ENCODE measurements at places on chromosomes 4 and X.

DNA sequence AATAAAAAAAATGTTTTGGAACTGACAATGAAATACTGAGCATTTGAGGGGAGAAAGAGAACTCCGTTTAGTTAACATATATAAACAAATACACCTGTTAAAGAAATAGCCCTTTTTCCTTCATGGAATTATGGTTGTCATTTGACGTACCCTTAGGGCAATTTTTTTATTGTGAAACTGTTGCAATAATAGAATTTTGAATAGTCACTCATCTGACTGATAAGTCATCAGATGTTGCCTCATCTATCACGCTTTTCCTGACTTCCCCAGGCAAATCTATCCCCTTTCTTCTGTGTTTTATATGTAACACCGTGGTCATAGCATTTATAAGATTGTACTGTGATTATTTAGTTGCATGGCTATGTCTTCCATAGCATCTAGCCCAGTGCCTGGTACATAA lies 69.0 kb upstream of the HDAC8 start:
- no peak overlapping the region for H3K27ac ChIP-seq
- no peaks in the 10 kb centered on the region for H3K27me3 ChIP-seq
- no peaks in the 10 kb centered on the region for H3K36me3 ChIP-seq
- no peak for DNase-seq
- no peaks in the 10 kb centered on the region for H3K4me1 ChIP-seq

DNA sequence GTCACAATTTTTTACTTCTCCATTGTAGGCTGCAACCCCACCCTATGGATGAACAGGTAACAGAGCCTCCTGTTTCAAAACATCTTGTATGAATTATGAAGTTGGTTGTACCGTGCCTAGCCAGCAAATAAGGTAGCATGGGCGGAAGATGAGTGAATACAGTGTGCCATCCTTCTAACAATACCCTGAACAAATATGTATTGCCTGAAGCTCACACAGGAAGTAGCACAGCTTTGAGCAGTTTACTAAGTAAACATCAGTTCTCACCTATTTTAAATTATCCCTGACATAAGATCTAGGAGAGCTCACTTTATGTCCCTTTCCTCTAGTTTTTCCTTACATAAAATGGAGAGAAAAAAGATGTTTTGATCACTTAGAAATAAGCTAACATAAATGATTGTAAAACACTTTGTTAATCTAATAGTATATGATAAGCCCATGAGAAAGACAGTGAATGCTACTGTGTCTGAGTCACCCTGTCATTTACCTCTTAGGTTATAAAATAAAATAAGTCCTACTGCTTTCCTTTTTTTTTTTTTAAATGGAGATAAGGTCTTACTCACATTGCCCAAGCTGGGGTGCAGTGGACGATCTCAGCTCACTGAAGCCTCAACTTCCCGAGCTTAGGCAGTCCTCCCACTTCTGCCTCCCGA lies 36.6 kb downstream of the GRSF1 start:
- no peak for DNase-seq
- H3K27ac ChIP-seq: no peak overlapping the region
- no peaks in the 10 kb centered on the region for H3K4me1 ChIP-seq
- no peaks in the 10 kb centered on the region for H3K27me3 ChIP-seq

DNA sequence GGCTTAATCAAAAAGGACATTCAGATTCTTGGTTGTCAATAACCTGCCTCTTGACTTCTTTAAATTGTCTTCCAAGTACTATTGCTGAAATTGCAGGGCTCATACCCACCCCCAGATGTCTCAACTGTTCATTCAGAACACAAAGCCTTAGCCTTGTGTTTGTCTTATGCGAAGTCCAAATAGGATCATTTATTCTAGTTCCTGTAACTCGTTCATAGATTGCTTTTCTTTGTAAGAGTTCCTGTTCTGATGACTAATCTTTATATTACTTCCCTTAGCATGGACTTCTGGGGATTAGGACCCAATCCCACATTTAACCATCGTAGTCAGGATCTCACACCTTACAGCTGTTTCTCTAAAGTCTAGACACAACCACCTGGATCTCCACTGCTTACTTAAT lies 226.0 kb downstream of the VEGFC start:
- DNase-seq: no peak
- no peak overlapping the region for H3K27ac ChIP-seq
- no peak overlapping the region for H3K4me3 ChIP-seq
- H3K27me3 ChIP-seq: no peaks in the 10 kb centered on the region
- H3K36me3 ChIP-seq: no peaks in the 10 kb centered on the region

DNA sequence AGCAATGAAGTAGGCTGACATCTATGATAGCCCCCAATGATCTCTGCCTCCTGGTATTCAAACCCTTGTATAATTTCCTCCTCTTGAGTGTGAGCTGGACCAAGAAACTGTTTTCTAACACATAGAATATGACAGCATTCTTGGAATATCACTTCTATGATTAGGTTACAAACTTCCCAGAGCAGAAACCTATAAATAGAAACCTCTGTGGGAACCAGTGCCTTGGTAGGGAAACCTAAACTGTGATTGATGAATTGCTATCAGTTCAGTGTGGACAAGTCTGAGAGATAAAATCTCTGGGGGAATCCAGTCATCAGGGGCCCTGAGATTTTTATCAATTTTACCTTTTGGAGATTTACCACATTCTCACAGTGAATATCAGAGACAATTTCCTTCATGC lies 756.5 kb upstream of the AGA start:
- no peaks in the 10 kb centered on the region for H3K27me3 ChIP-seq
- no peak overlapping the region for H3K27ac ChIP-seq
- DNase-seq: no peak
- H3K4me1 ChIP-seq: no peaks in the 10 kb centered on the region
- H3K36me3 ChIP-seq: no peaks in the 10 kb centered on the region
- no peak overlapping the region for H3K4me3 ChIP-seq

- no peak overlapping the region for H3K27ac ChIP-seq
- H3K4me3 ChIP-seq: no peak overlapping the region
- DNase-seq: no peak
- no peaks in the 10 kb centered on the region for H3K4me1 ChIP-seq
Measured at GRCh38 chr4:177546745-177547144, 104.5 kb upstream of the AGA start.

- no peaks in the 10 kb centered on the region for H3K27me3 ChIP-seq
- no peak overlapping the region for H3K27ac ChIP-seq
- H3K4me3 ChIP-seq: no peak overlapping the region
- DNase-seq: no peak
- no peaks in the 10 kb centered on the region for H3K4me1 ChIP-seq
- H3K36me3 ChIP-seq: no peaks in the 10 kb centered on the region
Measured at GRCh38 chr4:127015667-127016117, 617.1 kb upstream of the INTU start.

GRCh38 chrX:70504772-70505450 lies 60.3 kb downstream of the DLG3 start:
- H3K27me3 ChIP-seq: no peaks in the 10 kb centered on the region
- H3K4me1 ChIP-seq: no peaks in the 10 kb centered on the region
- no peak overlapping the region for H3K27ac ChIP-seq
- DNase-seq: no peak
- H3K36me3 ChIP-seq: no peaks in the 10 kb centered on the region

DNA sequence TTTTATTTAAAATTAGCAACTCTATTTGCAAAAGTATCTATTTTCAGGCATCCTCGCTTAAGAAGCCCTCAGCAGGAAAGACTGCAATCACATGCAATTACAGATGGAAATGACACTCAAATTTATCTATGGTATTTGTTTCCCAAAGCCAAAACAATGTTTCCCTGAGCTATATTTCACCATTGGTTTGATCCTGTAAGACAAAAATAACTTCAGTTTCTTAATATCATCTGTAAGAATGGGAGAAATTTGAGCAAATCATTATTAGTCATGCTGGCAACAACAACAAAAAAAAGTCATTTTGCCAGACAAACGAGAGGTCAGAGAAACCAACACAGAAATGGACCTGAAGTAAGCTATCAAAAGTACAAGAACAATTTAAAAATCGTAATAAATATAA lies 204.1 kb downstream of the NR3C2 start:
- DNase-seq: no peak

DNA sequence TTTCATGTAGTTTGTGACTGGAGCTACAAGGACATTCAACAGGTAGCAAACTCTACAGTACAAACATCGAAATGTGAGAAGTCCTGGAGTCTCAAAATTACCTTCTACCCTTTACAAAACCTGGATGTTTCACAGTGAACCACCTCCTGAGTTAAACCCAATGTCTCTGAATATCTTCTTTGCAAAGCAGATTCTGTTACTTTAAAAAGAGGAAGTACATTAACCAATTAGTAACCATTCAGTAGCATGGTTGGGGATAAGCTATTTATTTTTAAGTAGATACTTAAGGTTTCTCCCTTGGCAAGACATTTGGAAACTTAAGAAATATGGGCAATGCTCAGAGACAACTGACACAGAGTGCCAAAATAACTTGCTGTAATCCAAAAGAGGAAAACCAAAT lies 371.9 kb upstream of the NWD2 start:
- H3K4me1 ChIP-seq: no peaks in the 10 kb centered on the region
- no peaks in the 10 kb centered on the region for H3K27me3 ChIP-seq
- H3K36me3 ChIP-seq: no peaks in the 10 kb centered on the region
- no peak for DNase-seq
- no peak overlapping the region for H3K27ac ChIP-seq
- H3K4me3 ChIP-seq: no peak overlapping the region

DNA sequence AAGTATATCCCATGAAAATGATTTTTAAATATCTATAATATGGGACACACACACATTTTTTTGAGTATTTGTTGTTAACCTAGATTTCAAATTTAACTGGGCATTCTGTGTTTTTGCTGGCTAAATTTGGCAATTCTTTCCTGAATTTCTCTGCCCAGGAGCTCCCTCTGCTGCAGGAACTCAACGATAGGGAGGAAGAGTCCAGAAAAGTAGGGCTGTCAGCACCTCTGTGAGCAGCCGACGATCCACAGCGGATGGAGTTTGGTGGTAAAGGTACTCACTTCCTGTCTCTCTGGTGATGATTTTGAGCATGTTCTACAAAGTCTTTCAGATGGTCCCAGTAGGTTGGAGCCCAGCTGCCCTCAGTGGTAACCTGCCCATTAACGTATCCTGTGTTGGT lies 23.1 kb upstream of the TMEM184C start:
- DNase-seq: no peak
- no peaks in the 10 kb centered on the region for H3K36me3 ChIP-seq
- no peak overlapping the region for H3K27ac ChIP-seq
- H3K4me1 ChIP-seq: no peaks in the 10 kb centered on the region

- H3K4me1 ChIP-seq: peaks cover 5% of the 10 kb centered on the region
- no peak overlapping the region for H3K27ac ChIP-seq
- H3K4me3 ChIP-seq: no peak overlapping the region
- no peaks in the 10 kb centered on the region for H3K36me3 ChIP-seq
- DNase-seq: no peak
- no peaks in the 10 kb centered on the region for H3K27me3 ChIP-seq
Measured at GRCh38 chrX:31228909-31229308, 157.1 kb upstream of the FTHL17 start.

- H3K27ac ChIP-seq: no peak overlapping the region
- no peak for DNase-seq
- no peaks in the 10 kb centered on the region for H3K4me1 ChIP-seq
- no peak overlapping the region for H3K4me3 ChIP-seq
Measured at GRCh38 chr4:17400686-17401085, 111.2 kb downstream of the QDPR start.

GRCh38 chr4:147488556-147488955 lies 7.7 kb downstream of the EDNRA start:
- H3K4me1 ChIP-seq: peaks cover 5% of the 10 kb centered on the region
- no peaks in the 10 kb centered on the region for H3K27me3 ChIP-seq
- no peak for DNase-seq
- no peaks in the 10 kb centered on the region for H3K36me3 ChIP-seq
- no peak overlapping the region for H3K27ac ChIP-seq
- no peak overlapping the region for H3K4me3 ChIP-seq

DNA sequence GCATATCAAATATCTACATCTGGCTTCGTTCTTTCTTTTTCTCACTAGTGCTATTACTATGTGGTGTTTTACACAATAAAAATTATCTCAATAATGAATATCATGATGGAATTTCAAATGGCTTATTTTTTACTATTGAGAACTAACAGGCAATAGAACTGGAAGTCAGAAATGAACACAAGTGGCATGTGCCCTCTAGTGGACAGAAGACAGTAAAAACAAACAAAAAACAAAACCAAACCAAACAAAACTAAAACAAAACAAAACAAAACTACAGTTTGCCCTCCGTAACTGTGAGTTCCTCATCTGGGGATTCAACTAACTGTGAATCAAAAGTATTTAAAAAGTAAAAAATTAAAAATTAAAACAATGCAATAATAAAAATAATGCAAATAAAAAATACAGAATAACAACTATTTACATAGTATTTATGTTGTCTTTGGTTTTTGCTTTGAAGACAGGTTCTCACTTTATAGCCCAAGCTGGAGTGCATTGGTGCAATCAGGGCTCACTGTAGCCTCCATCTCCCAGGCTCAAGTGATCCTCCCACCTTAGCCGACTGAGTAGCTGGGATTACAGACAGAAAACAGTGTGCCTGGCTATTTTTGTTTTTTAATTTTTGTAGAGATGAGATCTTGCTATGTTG lies 195.6 kb upstream of the TACR3 start:
- no peaks in the 10 kb centered on the region for H3K4me1 ChIP-seq
- no peaks in the 10 kb centered on the region for H3K27me3 ChIP-seq
- no peak overlapping the region for H3K27ac ChIP-seq
- DNase-seq: no peak
- H3K4me3 ChIP-seq: no peak overlapping the region

DNA sequence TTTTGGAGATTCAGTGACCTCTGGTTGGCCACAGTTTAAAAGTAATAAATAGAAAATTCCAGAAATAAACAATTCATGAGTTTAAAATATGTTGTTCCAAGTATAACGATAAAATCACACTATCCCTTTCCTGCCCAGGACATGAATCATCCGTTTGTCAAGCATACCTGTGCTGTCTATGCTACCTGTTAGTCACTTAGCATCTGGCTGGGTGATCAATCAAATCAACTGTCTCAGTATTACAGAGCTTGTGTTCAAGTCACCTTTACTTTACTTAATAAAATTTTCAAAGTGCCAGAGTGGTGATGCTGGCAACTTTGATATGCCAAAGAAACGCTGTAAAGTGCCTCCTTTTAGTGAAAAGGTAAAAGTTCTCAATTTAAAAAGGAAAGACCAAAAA lies 979.5 kb upstream of the NDST4 start:
- no peak overlapping the region for H3K4me3 ChIP-seq
- no peak overlapping the region for H3K27ac ChIP-seq
- no peaks in the 10 kb centered on the region for H3K27me3 ChIP-seq
- H3K4me1 ChIP-seq: no peaks in the 10 kb centered on the region
- no peak for DNase-seq
- no peaks in the 10 kb centered on the region for H3K36me3 ChIP-seq

- H3K27ac ChIP-seq: no peak overlapping the region
- H3K27me3 ChIP-seq: no peaks in the 10 kb centered on the region
- no peak overlapping the region for H3K4me3 ChIP-seq
- no peaks in the 10 kb centered on the region for H3K4me1 ChIP-seq
Measured at GRCh38 chr4:186553717-186554116, 1.6 kb downstream of the MTNR1A start.

- no peaks in the 10 kb centered on the region for H3K4me1 ChIP-seq
- no peak for DNase-seq
- H3K4me3 ChIP-seq: no peak overlapping the region
- H3K36me3 ChIP-seq: no peaks in the 10 kb centered on the region
Measured at GRCh38 chrX:150161193-150161592, 201.9 kb upstream of the MAMLD1 start.

- DNase-seq: no peak
- H3K4me3 ChIP-seq: no peak overlapping the region
- H3K27me3 ChIP-seq: no peaks in the 10 kb centered on the region
- H3K4me1 ChIP-seq: peaks cover 11% of the 10 kb centered on the region
- H3K27ac ChIP-seq: no peak overlapping the region
Measured at GRCh38 chrX:12986164-12986779, 11.4 kb downstream of the TMSB4X start.
